ENCODE measurements at places on chromosomes 2 and 18. TPM values are rescaled to one million over a fixed set of nuclear protein-coding genes. Genes with fewer than 3 reads are reported as not detected.

The APCDD1 gene
- total RNA-seq: not detected

The TXNDC2 gene
- total RNA-seq: 0.08 TPM

The MBP gene
- 20.7 TPM for total RNA-seq

The ADAM23 gene
- 9.6 TPM for total RNA-seq

The STPG4 gene
- total RNA-seq: not detected

The TMEM37 gene
- total RNA-seq: 1.5 TPM

The REV1 gene
- 11.3 TPM for total RNA-seq

The NBEAL1 gene
- total RNA-seq: 4.4 TPM

The DLX2 gene
- 0.40 TPM for total RNA-seq

The CNGA3 gene
- total RNA-seq: 0.06 TPM

The MC2R gene
- not detected for total RNA-seq

The KLF11 gene
- 3.8 TPM for total RNA-seq

The POTEJ gene
- not detected for total RNA-seq

The SP140 gene
- total RNA-seq: not detected

The LYPD1 gene
- total RNA-seq: 14.4 TPM

The ALKAL2 gene
- total RNA-seq: not detected

The UPP2 gene
- total RNA-seq: not detected

The M1AP gene
- not detected for total RNA-seq

The FKBP7 gene
- total RNA-seq: 9.7 TPM

The DDX18 gene
- total RNA-seq: 72.8 TPM

The XRCC5 gene
- total RNA-seq: 183 TPM

The ZAP70 gene
- not detected for total RNA-seq

The RALBP1 gene
- 32.2 TPM for total RNA-seq

The FER1L5 gene
- total RNA-seq: not detected

The GATA6 gene
- total RNA-seq: 1.7 TPM

The CCBE1 gene
- 8.7 TPM for total RNA-seq

The SERPINB3 gene
- 0.10 TPM for total RNA-seq

The SMAD2 gene
- total RNA-seq: 62.5 TPM

The IER3IP1 gene
- total RNA-seq: 16.9 TPM

The FKBP1B gene
- total RNA-seq: 10.1 TPM

The ST8SIA3 gene
- total RNA-seq: not detected

The FRZB gene
- 0.07 TPM for total RNA-seq

The ANKAR gene
- total RNA-seq: 2.1 TPM

The CHRND gene
- not detected for total RNA-seq

The FAM237A gene
- not detected for total RNA-seq

The DOK6 gene
- not detected for total RNA-seq

The AQP4 gene
- total RNA-seq: not detected

The PRKRA gene
- 29.7 TPM for total RNA-seq

The DLGAP1 gene
- not detected for total RNA-seq

The CCDC121 gene
- 4.4 TPM for total RNA-seq

The PREB gene
- total RNA-seq: 60.4 TPM

The VWC2L gene
- not detected for total RNA-seq

The LRATD1 gene
- 0.02 TPM for total RNA-seq

The DTNB gene
- 9.3 TPM for total RNA-seq

The UBE2E3 gene
- total RNA-seq: 68.6 TPM

The TEX44 gene
- total RNA-seq: not detected

The SALL3 gene
- total RNA-seq: not detected

The UGT1A10 gene
- total RNA-seq: 0.49 TPM

The ATP6V1C2 gene
- total RNA-seq: 0.28 TPM

The HOXD9 gene
- 1.4 TPM for total RNA-seq

The CRYGC gene
- total RNA-seq: not detected

The MTERF4 gene
- 22.7 TPM for total RNA-seq

The TCF23 gene
- not detected for total RNA-seq

The DYNAP gene
- not detected for total RNA-seq
